Muscle of leg (tissue), 16 donors: ENCODE measurements at places on chromosomes 6 and 20. TPM values are rescaled to one million over a fixed set of nuclear protein-coding genes. Genes with fewer than 3 reads are reported as not detected.

- no peaks in the 10 kb centered on the region for H3K27me3 ChIP-seq
- peak; percentile 31 for DNase-seq
- H3K4me1 ChIP-seq: peaks cover 18% of the 10 kb centered on the region
- no peak overlapping the region for H3K4me3 ChIP-seq
These were observed 14.8 kb upstream of the FAM83C start for GRCh38 chr20:35306931-35307517.

- peak; percentile 81 for DNase-seq
- H3K4me3 ChIP-seq: no peak overlapping the region
- no peaks in the 10 kb centered on the region for H3K36me3 ChIP-seq
- H3K4me1 ChIP-seq: no peaks in the 10 kb centered on the region
- peak overlapping the region; percentile 20 for H3K27ac ChIP-seq
- H3K27me3 ChIP-seq: no peaks in the 10 kb centered on the region
These were observed 200.3 kb downstream of the EPM2A start for GRCh38 chr6:145534989-145535388.

DNA sequence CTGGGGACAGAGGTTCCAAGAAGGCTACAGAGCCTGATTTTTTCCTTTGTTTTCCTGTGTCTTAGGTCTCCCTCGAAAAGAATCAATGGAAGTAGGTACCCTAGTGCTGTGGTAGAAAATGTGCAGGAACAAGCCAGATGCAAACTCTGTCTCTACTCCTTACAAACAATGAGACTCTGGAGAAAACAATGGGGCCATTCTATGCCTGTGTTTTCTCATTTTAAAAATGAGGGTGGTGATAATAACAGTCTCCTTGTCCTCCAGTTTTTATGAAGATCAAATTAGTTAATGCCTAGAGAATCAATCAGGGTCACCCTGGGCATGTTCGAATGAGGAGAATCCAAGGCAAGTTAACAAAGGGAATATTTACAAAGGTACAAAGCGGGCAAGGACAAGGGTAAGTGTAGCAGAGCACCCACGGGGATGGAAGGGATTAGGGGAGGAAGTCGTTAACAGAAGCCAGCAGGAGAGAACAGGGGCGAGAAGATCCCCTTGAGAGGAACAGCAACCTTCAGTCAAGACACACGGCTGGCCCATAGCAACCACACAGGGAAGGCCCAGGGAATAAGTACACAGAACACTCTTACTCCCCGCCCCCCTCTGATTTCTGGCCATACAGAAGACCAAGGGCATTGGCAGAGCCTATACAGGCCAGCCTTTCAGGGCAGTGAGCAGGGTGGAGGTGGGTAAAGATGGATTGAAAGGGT is 342.8 kb downstream of the PTPRT start:
- no peak overlapping the region for H3K4me3 ChIP-seq
- H3K27me3 ChIP-seq: no peaks in the 10 kb centered on the region
- no peaks in the 10 kb centered on the region for H3K4me1 ChIP-seq
- no peaks in the 10 kb centered on the region for H3K36me3 ChIP-seq
- DNase-seq: no peak

The JPH2 gene
- 76.8 TPM for total RNA-seq

GRCh38 chr20:24657878-24658620 is 188.6 kb downstream of the SYNDIG1 start:
- H3K4me1 ChIP-seq: peaks cover 41% of the 10 kb centered on the region
- no peak overlapping the region for H3K4me3 ChIP-seq
- no peak overlapping the region for H3K27ac ChIP-seq
- DNase-seq: no peak

GRCh38 chr20:35302421-35303335 is 10.5 kb upstream of the FAM83C start:
- no peak for DNase-seq
- H3K27me3 ChIP-seq: no peaks in the 10 kb centered on the region
- no peak overlapping the region for H3K27ac ChIP-seq
- H3K36me3 ChIP-seq: peaks cover 33% of the 10 kb centered on the region
- peaks cover 11% of the 10 kb centered on the region for H3K4me1 ChIP-seq
- H3K4me3 ChIP-seq: no peak overlapping the region

GRCh38 chr6:131215219-131215618 is 80.0 kb downstream of the AKAP7 start:
- H3K4me3 ChIP-seq: no peak overlapping the region
- peak; percentile 12 for DNase-seq
- H3K4me1 ChIP-seq: peaks cover 6% of the 10 kb centered on the region
- H3K36me3 ChIP-seq: no peaks in the 10 kb centered on the region
- no peaks in the 10 kb centered on the region for H3K27me3 ChIP-seq
- H3K27ac ChIP-seq: no peak overlapping the region

The CDK19 gene
- total RNA-seq: 10.6 TPM

The CST7 gene
- total RNA-seq: 0.35 TPM

The SLC16A10 gene
- 5.1 TPM for total RNA-seq

The SLC22A7 gene
- total RNA-seq: not detected

The GMNN gene
- 13.7 TPM for total RNA-seq

The PAK5 gene
- total RNA-seq: 0.04 TPM

DNA sequence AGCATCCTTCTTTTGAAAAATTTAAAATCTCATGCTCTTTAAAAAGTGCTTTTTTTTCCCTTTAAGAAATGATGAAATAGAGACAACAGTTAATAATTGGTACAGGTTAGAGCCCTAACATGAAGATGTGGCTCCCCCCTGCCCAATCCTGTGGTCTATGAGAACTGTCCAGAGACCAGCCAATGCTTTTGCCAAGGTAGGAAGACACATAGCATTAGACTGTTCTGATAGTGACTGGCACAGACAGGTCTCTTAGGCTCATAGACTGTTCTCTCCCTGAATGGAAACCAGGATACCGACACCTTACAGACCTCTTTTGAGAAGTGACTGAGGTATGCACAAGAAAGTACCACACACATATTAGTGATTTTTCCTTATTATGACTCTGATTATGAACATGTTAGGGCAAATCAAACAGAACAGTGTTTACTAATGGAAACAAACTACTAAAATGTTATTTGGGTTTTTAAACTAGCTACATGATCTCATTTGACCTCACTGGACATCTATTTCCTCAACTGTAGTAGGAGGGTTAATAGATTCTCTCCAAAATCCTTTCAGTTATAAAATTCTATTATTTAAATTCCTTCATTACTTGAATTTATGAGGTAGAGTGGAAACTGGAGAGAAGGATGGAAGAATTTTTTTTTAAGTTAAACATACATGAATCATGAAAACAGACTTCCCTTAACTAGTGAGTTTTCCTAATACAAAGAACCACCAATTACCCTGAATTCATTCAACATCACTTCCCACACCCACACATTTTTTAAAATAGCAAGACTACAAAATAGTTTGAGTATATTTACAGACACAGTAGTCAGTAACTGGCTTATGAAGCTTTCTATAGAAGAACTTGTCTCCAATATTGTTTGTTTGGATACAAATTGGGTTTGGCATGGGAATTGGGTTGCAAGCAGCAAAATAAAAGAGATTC is 120.4 kb downstream of the OGFRL1 start:
- no peak overlapping the region for H3K4me3 ChIP-seq
- no peak overlapping the region for H3K27ac ChIP-seq
- no peaks in the 10 kb centered on the region for H3K27me3 ChIP-seq
- peaks cover 4% of the 10 kb centered on the region for H3K36me3 ChIP-seq
- H3K4me1 ChIP-seq: no peaks in the 10 kb centered on the region

GRCh38 chr6:148629181-148629580 is 117.6 kb upstream of the UST start:
- H3K27ac ChIP-seq: peak overlapping the region; percentile 44
- no peak overlapping the region for H3K4me3 ChIP-seq
- H3K36me3 ChIP-seq: no peaks in the 10 kb centered on the region

- H3K4me3 ChIP-seq: no peak overlapping the region
- H3K4me1 ChIP-seq: peaks cover 26% of the 10 kb centered on the region
- no peak for DNase-seq
- H3K36me3 ChIP-seq: peaks cover 7% of the 10 kb centered on the region
- no peaks in the 10 kb centered on the region for H3K27me3 ChIP-seq
These were observed 41.6 kb downstream of the NFATC2 start for GRCh38 chr20:51500936-51501335.

DNA sequence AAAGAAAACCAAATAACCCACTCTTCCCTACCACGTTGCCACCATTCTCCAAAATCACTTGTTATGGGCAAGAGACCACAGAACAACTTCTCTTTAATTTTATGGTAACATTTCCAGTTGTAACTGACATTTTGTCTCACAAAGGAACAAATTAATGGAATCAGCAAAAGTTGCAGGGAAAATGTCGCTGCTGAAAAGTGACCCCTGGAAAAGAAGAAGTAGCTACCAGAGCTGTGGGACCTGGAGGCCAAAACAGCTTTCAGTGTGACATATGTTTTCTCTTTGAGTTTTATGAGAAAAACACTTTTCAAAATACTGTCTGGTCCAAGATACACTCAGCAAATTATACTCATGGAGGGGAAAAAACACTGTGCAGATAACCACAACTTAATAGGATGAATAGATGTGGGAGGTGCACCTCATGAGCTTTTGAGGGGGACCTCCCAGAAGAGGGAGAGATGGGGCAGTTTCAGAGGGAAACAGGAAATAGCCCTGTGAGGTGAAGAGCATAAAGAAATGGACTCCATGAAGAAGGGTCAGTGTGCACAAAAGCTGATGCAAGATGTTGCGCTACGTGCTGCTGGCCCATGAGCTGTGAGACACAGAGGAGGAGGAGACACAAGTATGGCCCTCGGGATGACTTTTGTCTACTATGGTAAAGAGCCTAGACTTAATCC is 87.3 kb downstream of the DTNBP1 start:
- peaks cover 2% of the 10 kb centered on the region for H3K4me1 ChIP-seq
- no peak overlapping the region for H3K4me3 ChIP-seq
- no peaks in the 10 kb centered on the region for H3K36me3 ChIP-seq
- H3K27ac ChIP-seq: peak overlapping the region; percentile 1
- peak; percentile 53 for DNase-seq
- no peaks in the 10 kb centered on the region for H3K27me3 ChIP-seq

DNA sequence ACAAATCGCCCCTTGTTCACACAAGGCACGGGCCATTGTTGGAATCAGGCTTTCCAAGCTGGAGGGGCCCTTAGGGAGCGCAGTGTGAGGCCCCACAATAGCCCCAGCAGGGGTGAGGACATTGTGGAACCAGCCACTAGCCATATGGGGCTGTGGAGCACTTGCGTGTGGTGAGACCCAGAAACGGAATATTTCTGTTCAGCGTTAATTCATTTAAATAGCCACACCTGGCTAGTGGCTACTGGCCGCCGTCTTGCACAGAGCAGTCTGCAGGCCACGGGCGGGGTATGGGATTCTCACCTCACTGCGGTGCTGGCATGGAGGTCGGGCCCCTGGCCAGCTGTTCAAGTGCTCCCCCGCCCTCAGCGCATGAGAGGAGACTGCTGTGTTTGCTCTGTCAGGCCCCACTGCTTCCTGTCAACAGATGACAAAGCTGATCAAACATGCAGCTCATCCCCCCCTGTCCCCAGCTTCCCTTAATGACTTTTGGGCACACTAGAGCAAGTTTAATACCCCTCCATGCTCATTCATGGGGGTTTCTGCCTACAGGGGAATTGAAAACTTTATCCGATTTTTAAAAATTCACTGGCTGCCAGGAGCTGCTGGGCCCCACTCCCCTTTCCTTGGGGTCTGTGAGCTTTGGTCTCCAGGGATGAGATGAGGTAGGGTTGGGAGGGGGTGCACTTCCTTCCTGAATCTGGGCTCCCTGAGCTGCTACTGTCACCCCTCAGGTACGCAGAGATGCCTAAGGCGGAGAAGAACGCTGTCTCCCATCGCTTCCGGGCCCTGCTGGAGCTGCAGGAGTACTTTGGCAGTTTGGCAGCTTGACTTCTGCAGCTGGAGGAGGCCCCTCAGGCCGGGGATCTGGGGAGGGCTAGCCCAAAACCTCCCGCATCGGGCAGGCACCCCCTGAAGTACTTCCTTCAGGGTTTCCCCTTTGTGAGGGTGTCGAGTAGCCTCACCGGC is 13.6 kb downstream of the ITPA start:
- H3K36me3 ChIP-seq: peaks cover 42% of the 10 kb centered on the region
- H3K4me1 ChIP-seq: peaks cover 16% of the 10 kb centered on the region
- no peak overlapping the region for H3K4me3 ChIP-seq
- DNase-seq: no peak

The PEDS1 gene
- total RNA-seq: 16.8 TPM

The DPPA5 gene
- not detected for total RNA-seq

DNA sequence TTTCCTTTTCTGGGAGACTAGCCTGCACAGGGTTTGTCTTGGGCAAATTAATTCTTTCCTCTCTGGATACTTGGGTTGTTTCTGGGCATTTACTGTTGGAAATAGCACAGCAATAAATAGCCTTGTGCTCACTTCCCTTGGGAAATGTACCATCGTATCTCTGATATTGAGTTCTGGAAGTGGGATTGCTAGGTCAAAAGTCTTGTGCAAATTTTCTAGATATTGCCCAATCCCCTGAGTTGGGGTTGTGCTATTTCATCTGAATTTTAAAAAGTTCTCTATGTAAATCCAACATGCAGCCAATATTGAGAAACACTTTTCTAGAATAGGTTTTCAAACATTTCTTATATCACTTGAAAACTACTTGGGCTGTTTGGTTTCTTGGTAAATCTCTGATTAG is 64.0 kb upstream of the ELOVL5 start:
- H3K27me3 ChIP-seq: no peaks in the 10 kb centered on the region
- no peaks in the 10 kb centered on the region for H3K4me1 ChIP-seq
- H3K27ac ChIP-seq: no peak overlapping the region

DNA sequence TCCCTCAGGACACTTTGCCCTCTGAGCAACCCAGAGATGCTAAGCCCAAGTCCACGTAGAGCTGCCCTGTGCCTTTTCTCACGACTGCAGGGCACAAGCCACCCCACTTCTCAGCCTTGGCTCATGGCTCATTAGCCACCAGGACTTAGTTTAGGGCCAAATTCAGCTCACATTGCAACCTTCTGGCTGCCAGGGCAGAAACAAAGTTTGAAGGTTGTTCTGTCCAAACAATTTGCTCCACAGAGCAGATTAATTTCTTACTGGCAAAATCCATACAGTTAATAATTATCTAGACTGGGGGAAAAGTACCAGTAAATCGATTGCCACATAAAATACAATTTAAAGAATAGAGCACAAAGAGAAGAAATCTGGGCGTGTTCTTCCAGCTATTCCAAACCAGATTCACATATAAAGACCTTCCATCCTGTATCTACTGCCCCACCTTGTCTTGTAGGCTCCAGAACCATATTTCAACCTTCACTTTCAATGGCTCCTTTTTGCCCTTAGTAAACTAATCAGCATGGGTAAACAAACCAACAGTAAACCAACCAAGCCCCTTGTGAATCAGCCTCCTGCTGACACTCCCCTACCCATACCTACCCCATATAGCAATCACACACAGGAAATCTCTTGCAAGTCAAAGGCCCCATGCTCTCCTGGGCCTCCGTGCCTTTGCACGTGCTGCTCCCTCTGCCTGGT is 101.9 kb downstream of the QRSL1 start:
- H3K4me3 ChIP-seq: no peak overlapping the region
- no peaks in the 10 kb centered on the region for H3K27me3 ChIP-seq
- peaks cover 32% of the 10 kb centered on the region for H3K4me1 ChIP-seq
- no peaks in the 10 kb centered on the region for H3K36me3 ChIP-seq

DNA sequence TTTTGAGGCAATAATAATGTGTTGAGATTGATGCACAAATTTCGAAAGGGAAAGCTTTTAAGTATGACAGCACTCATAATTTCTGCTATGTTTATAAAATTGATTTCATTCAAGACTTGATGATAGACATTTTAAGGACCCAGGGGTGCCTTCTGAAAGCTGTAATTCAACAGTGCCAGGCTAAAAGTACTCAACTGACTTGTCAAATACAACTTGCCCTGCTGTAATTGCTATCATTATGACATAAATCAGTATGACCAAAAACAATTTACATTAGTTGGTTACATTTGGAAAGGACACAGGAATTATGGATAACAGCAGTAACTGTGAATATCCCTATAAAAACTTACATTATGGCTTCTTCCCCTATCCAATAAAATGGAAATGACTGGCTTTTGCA is 178.9 kb downstream of the MMUT start:
- DNase-seq: no peak
- no peaks in the 10 kb centered on the region for H3K36me3 ChIP-seq
- H3K27ac ChIP-seq: no peak overlapping the region
- H3K27me3 ChIP-seq: no peaks in the 10 kb centered on the region
- no peaks in the 10 kb centered on the region for H3K4me1 ChIP-seq
- no peak overlapping the region for H3K4me3 ChIP-seq
